ENCODE measurements at places on chromosomes 16 and 17.

- no peak for DNase-seq
These were observed 83.2 kb downstream of the RPGRIP1L start for GRCh38 chr16:53620476-53620875.

DNA sequence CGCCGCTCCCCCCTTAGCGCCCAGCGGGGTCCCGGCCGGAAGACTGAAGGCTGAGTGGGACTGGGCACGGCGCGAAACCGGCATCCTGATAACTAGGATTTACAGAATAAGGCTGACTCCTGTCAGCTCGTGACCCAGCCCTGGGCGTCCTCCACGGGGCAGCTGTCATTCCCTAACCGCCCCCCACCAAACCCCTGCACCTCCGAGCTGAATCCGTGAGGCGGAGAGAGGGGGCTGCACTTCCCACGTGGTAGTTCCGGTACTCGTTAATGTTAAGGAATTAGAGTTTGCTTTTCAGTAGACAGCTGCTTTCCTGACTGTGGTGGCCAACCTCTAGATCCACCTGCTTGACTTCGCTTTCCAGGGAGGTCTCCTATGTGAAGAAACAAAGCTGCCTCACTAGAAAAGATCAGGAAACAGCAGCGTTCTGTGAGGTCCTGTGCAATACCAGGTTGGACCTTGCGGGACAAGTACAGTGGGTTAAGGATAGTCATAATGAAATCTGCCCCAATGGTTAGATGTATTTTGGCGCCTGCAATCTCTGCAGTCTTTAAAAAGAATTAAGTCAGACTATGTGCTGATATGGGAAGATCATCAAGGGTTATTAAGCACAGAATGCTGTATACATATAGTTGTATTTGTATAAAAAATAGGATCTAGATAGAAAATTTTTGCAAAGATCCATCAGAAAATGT, 1.1 kb upstream of the WBP2 start:
- DNase-seq, result no peak

GRCh38 chr16:78761427-78761826, 662.0 kb downstream of the WWOX start:
- no peak for DNase-seq

GRCh38 chr17:5027916-5028315, 7.3 kb downstream of the SLC52A1 start:
- DNase-seq, result no peak
